ENCODE measurements at places on chromosomes 7 and 10.

DNA sequence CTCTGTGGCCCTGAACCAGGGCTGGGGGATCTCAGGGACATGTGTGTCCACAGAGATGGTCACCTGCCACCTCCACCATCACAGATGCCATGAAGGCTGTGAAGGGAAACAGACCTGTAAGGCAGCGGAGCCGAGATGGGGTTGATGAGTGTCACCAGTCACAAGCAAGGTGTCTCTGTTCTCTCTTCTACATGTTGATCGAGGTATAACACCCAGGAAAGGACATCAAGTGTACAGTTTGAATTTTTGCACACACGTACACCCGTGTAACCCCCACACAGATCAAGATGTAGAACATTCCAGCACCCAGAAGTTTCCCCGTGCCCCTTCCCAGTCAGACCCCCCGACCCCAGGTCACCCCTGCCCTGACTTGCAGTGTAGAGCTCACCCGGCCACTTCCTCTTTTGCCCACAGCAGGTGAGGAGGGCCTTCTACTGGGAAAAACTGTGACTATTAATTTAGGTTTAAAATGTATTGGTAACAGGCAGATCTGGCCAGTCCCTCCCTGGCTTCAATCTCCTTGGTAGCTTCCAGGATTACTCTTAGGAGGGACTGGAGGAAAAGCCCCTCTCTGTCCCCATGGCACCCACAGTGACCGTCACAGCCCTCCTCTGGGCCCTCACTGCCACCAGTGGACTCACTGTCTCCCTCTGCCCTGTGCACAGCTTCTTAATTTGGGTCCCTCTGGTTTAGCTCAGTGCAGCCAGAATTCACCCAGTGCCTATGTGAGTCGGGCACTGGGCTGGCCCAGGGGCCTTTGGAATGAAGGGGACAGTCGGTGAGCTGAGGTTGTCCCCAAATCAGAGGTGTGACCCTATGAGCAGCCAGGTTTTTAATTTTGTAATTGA, 108.2 kb downstream of the LHPP start:
- DNase-seq: no peak

- no peak for DNase-seq
These were observed 189.6 kb downstream of the TNS3 start for GRCh38 chr7:47392241-47392759.

- DNase-seq: no peak
These were observed 3.1 kb downstream of the ST7 start for GRCh38 chr7:116956477-116956804.

- peak; percentile 81 for DNase-seq
These were observed at the start of gene CASD1 for GRCh38 chr7:94509264-94509886. Gene CASD1 (plus strand): TSS chr7:94509809. CDS start chr7:94510085, 276 bp downstream.

GRCh38 chr7:103989200-103989784, at the start of gene RELN:
Gene RELN (minus strand): TSS chr7:103989658. CDS start chr7:103989356, 302 bp downstream.
- DNase-seq: no peak

GRCh38 chr7:125118444-125118843, 188.8 kb upstream of the POT1 start:
- DNase-seq: no peak

DNA sequence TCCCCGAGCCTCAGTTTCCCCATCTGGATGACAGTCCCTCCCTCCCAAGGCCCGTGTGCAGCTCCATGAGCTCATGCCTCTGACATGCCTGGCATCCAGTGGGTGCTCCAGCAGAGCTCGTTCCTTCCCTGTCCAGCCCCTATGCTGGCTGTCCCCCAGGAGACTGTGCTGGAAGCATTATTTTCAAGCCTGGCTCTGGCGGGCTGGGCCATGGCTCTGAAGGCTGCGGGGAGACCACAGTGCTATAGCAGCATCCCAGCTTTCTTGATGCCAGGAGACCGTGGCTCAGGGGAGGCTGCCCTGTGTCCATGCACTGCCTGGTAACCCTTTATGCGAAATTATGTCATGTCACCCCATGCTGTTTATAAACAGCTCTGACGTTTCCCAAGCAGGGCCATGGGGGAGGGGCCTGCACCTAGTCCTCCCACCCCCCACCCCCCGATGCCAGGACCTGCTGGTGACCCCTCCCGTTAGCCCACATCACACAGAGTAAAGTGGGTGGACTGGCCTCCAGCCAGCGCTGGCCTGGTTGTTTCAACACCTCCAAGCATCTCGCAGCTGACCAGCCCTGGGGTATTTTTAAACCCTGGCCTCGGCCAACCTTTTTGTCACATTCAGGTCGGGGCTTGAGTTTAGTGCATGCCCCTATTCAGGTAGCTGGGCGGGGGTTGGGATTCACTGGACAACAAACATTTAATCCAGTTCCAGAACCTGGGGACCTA, 105.9 kb upstream of the ZNF716 start:
- DNase-seq: no peak

- peak; percentile 77 for DNase-seq
These were observed 80.7 kb upstream of the SEC61G start for GRCh38 chr7:54839575-54840213.

- DNase-seq: no peak
These were observed 11.4 kb downstream of the SLIT1 start for GRCh38 chr10:97174276-97174775.

- DNase-seq: no peak
These were observed 58.4 kb downstream of the BUB3 start for GRCh38 chr10:123212640-123213039.

DNA sequence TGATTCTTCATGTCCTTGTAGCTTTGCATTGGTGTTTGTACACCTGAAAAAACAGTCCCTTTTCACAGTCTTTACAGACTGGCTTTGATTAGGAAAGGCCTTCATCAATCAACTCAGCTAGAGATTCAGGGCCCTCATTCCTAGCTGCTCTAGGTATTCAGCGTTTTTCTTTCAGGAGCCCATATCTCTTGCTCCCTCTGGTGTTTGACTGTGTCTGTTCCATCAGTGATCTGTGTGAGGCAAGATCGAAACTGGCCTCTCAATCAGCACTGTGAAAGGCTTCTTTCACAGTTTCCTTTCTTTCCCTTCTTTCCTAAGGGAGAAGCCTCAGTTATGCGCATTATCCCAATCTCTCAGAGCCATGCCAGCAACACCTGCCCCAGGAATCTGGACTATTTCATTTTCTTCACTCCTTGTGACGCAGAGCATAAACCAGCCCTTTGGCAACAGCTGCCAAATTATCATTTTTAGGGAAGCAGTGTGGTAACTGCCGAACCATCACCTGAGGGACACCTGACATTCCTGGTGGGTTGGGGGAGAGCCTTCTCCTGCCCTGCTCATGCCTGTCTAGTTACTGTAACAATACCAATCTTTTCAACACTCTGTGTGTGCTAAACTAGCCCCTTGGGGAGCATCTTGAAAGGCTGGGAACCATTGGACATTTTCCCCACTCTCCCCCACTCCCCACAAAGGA, 75.7 kb upstream of the CCDC71L start:
- DNase-seq: no peak

- no peak for DNase-seq
These were observed 861.4 kb downstream of the PCDH15 start for GRCh38 chr10:53939654-53940053.

GRCh38 chr10:112969542-112969941, 19.5 kb downstream of the TCF7L2 start:
- no peak for DNase-seq

DNA sequence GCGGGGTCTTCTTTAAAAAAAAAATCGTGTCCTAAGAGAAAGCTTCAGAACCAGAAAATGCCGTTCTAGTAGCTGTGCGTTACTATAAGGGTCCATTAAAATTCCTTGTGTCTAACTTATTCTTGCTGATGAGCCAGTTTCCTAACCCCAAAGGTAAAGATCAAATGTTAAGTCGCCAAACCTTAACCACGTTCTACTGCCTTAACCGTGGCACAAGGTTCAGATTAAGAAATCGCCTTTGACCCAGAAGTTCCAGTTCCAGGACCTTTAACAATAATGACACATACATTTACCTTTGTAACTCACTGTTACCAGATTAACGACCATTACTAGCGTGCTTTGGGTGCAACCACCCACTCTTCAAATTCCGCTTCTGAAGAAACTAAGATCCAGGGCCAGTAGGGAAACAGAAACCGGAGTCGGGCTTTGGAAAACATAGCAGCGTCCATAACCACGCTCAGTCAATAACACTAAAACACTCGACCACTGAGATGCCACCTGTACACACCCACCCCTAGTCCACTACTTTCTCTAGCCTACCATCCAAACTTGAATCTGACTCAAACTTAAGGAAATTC, 620 bp downstream of the BET1 start:
- DNase-seq: no peak

- DNase-seq: no peak
These were observed 202.6 kb upstream of the PPP2R2D start for GRCh38 chr10:131698232-131698631.

DNA sequence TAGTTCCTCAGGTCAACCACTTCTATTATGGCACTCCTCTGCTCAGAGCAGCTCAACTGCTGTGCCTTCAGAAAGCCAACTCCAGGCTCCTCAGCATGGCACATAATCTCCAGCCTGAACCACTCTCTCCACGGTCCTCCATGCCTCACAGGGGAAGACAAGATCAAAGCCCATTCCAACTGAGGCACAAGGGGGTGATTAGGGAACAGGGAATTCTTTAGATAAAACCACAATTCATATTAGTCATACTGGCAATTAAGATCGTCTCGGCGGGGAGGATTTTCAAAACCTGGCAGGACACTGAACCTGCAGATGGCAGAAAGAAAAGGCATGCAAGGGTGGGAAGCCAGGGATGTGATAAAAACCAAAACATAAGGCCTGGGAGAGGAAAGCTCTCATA, 361.6 kb downstream of the FGFR2 start:
- DNase-seq: no peak

- DNase-seq: no peak
These were observed 13.8 kb downstream of the TCF7L2 start for GRCh38 chr10:112963835-112964234.

- DNase-seq: no peak
These were observed 602.9 kb upstream of the GHITM start for GRCh38 chr10:83536426-83536825.

- no peak for DNase-seq
These were observed 6.2 kb downstream of the CFAP58 start for GRCh38 chr10:104359811-104360210.

GRCh38 chr10:113656896-113657295, 6.9 kb downstream of the NRAP start:
- DNase-seq: no peak

DNA sequence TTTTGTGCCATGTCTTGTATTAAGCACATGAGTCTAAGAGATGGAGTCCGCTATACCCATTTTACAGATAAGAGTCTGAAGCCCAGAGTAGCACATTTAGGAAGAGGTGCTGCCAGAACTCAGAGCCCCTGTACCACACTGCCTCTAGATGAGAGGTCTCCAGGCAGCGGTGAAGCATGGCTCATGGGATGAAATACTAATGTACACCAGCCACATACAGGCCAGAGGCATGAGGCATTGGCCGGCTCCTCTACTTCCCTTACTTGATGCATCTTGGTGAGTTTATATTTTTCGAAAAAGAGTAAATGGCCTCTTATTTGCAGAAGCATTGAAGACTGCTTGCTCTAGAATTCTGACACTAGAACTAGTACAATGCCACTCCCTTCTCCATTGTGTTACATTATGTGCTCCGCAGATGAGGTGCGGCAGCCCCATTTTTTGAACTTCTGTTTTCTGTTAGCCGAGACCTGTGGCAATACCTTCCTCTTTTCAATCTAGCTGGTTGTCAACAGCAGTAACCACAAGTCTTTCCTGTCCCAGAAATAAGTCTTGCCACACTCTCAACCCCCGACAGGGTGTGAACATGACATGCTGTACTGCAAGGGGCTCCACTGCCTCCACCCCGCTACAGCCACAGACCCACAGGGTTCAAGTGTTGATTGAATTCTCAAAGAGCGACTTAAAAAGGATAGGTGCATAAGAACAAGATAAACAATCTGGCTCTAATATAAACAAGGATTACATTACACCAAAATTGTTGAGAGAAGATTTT, 145.3 kb downstream of the CELF2 start:
- peak; percentile 82 for DNase-seq

- DNase-seq: no peak
These were observed 263.0 kb downstream of the BAMBI start for GRCh38 chr10:28940158-28940888.

DNA sequence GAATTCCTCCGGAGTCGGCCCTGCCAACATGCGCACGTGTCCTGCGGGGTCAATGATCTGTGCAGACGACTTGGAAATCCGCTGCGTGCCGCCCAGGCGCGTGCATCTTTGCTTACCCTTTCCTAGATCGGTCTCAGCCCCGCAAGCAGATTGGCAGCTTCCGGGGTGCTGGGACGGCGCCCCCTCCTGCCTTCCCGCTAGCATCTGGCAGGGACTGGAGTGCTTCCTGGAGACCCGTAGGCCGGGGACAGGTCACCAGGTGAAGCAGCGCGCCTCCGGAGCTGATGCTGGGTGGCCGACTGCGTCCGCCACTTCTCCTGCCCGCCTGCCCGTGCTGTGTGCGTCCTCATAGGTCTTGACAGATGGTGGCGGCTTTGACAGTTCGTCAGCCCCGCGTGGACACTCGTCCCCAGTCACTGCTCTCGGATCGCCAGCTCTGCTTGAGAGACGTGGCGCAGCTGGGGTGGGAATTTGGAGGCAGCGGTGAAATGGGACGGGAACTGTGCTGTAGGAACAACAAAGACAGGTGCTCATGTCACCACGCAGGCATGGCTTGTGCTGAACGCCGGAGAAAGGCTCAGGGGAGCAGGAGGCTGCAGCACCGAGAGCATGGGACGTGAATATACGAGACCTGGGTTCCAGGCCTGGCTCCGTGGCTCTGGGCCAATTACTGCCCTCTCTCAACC, 21.9 kb upstream of the KCNK18 start:
- DNase-seq: peak; percentile 61

DNA sequence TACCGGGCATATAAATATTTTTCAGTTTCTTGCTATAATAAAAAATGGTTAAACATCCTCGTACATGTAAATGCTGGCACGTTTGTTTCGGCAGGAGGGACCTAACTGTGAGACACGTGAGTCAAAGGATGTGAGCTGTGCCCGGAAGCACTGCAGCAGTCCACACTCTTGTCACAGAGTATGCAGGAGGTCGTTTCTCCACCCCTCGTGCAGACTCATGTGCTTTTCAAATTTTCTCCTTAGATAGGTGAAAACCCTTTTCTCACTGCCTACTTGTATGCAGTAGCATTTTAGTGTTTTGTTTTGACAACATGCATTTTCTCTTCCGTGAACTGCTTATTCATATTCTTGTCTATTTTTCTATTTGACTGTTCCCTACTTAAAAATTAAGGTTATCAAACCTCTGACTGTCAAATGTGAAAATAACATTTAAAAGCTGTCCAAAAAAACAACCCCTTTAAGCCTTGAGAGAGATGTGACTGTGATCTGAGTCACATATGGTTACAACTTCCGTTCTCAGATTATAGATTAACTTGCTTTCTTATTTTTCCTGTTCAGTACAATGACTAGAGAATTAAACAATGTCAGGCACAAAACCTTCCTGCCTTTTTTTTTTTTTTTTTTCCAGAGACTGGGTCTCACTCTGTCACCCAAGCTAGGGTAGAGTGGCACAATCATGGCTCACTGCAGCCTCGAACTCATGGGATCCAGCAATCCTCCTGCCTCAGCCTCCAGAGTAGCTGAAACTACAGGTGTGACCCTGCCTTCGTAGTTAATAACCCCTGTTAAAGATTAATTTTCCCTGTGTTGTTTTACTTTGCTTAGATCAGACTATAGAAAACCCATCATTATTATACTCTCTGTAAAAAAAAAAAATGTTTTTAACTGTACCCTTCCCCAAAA, 45.1 kb downstream of the DPY19L1 start:
- DNase-seq: no peak

Data from lower lobe of right lung (tissue), 2 donors.